ENCODE measurements at places on chromosomes 5 and 9.

DNA sequence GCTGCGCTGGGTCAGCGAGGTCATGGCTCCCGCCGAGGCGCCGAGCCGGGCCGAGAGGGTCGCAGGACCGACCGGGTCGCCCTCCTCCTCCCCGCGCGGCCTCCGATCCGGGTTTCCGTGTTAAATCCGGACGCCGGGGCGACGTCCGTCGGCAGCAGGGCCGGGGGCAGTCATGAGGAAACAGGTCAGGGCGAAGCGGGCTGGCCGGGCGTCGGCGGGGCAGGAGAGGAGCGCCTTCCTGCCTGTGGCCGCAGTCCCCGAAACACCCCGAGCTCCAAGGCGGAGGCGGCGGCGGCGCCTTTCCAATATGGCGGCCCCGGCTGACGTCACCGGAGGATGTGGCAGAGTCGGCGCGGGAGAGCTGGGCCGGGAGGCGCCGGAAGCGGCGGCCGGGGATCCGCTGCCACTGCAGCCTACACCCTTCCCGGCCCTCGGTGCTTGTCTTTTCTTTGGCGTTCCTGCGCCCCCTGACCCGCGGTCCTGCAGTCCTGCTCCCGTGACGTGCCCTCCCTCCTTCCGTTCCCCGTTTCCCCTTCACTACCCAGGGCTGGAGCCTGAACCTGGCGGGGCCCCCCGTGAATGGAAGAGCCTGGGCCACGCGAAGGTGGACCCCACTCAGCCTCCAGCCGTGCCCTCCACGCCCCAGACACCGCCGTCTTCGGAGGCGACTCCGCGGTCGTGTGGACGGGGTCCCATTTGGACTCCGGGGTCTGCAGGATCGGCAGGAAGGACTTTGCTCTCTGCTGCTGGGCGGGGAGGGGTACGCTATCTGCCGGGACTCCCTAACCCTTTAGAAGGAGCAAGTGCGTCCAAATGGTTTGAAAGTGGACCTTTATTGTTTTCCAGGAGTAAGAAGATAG, at the start of gene GOLPH3:
GOLPH3 (minus strand) TSS at position 309 of the 860 bp plus-strand sequence; CDS start at position 24, 285 bp downstream.
- DNase-seq = peak; percentile 98

GRCh38 chr9:113254991-113255390, 20.4 kb downstream of the CDC26 start:
- DNase-seq = no peak

DNA sequence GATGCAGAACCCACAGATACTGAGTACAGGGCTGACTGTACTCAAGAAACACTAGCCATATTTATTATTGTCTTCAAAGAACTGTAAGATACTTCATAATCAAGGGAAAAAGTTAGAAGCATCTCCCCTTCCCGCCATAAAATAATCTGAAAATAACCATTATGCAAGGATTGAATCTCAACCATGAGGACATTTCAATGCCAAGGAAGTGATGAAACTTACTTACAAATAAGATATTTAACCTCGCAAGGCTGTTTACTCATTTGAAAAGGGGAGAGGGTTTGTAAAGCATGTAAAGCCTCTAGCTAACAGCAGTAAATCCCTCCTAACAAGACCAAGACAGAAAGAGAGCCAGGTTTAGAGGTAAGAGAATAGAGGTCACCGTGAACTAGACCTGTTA, 6.3 kb downstream of the MYO10 start:
- DNase-seq = no peak

DNA sequence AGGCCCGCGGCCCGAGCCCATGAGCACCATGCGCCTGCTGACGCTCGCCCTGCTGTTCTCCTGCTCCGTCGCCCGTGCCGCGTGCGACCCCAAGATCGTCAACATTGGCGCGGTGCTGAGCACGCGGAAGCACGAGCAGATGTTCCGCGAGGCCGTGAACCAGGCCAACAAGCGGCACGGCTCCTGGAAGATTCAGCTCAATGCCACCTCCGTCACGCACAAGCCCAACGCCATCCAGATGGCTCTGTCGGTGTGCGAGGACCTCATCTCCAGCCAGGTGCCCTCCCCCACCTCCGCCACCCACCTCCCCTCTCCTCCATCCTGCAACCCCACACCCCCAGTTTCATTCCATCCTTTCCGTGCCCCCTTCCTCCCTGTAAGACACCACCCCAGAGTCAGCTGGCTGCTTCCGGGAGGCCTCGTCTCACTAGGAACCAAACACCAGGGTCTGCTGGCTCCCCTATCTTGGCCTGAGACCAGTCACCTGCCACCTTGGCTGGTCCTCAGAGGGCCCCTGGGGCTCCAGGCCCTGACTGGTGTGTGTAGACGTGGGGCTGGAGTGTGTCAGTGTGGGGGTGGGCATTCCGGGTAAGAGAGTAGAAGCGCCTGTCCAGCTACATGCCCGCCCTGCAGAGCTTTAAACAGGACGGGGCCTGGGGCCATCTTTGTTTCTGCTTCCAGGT, 655 bp downstream of the GRIN1 start:
- no peak for DNase-seq

DNA sequence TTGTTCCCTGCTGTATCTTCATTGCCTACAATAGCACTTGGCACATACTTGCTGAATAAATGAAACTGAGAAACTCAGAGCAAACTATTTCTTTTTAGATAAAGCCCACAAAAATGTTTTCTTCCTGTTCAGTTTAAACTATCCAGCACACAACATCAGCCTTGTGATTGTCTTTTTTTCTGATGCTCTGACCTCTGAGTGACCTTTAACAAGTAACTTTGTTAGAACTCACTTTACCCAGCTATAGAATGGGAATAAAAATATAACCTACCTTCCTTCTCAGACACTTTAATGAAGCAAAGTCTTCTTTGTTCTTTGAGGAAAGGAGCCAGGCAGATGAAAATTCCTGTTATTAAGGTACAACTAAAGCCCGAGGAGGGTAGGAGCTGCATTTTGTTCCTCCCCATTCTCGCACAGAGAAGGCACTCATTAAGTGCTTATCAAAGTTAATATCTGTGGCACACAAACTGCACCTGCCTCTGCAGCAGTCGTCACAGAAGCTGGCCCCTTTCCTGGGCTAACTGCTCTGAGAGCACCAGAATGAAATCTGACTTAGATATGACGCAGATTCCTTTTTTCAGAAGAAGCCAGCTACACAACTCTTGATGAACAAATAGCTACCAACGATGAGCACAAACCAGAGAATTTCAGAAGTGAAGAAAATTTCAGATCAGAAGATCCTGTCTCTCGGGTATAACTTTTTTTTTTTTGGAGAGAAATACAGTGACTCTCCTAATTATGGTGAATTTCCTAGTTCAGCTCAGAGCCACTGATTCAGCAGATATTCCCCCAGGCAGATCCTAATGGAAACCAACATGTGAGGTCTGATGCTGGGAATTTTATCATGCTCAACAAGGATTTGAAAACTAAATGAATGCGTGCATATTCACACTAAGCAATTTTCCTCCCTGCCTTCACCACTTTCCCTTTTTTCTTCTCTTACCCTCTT, 31.0 kb upstream of the NR3C1 start:
- peak; percentile 68 for DNase-seq

- DNase-seq = no peak
Observed at GRCh38 chr9:76034049-76034448, 143.6 kb downstream of the PCSK5 start.

DNA sequence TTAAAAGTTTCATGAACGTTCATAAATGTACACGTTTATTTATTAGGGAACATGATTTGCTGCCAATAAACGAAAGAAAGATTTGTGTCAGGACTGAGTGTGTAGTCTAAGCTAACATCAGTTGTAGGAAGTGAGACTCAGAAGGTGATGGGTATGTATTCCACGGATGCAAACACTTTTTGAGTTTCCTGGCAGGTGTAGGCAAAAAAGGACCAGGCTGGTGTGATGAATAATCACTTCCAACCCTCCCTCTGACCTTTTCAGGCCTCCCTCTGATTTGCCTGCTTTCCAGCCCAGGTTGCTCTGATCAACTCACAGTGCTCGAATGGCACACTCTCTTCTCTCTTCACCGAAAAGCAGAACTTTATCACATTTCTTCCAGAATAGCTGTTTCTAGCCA, 51.8 kb downstream of the BASP1 start:
- no peak for DNase-seq

DNA sequence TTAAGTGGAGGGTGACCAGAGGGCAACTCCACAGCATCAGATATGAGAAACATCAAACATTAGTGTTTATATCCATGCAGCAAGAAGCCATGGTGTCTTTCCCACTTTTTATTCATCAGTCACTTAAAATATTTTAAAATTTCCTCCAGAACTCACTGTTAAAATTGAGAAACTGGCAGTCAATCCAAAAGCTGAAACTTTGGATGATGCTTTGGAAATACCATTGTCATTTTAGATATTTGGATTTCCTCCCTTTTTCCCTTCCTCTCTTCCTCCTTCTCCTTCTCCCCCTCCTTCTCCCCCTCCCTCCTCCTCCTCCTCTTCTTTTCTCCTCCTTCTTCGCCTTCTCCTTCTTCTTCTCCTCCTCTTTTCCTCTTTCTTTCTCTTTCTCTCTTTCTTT, 33.1 kb upstream of the NTRK2 start:
- DNase-seq = no peak

DNA sequence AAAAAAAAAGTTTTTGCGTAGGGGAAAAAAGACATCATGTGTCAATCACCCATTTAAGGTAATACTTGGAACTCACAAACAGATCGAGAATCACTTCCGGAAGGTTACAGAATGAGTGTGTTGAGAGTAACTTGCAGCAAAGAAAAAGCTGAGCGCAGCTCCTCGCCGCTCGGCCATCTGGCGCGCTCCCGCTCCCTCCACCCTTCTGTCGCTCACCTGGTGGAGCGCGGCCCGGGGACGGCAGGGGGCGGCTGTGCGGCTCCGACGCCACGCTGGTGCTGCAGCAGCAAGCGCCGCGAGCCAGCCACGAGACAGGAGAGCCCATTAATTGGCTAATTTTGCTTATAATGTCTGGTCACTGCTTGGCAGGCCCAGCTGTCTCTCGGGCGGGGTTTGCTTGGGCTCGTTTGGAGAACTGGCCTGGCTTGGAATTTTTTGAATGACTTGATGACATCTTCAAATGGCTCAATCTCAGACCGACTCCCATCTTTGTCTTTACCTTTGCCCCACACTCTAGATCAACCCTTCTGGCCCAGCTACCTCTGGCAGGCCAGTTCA, 601.8 kb downstream of the CCDC171 start:
- DNase-seq = peak; percentile 82

- DNase-seq = peak; percentile 63
Observed at GRCh38 chr5:142748568-142749249, 21.5 kb upstream of the ARHGAP26 start.

DNA sequence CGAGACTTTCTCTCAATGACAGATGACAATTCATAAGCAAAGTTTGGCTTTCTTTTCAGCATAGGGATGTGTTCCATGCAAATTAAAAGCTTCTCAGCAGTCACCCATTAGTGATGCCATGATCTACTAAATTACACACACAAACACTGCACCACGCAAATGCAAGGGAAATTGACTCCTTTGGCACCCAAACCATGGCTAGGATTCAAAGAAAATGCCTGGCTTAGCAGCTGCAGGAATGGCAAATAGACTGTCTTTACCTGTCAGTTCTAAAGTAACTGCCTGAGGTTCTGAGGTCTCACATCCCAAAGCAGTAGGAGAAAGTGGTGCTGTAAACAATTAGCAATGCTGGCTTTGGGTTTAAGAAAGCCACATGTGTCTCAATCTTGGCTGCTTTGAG, 108.6 kb upstream of the ATP10B start:
- no peak for DNase-seq

DNA sequence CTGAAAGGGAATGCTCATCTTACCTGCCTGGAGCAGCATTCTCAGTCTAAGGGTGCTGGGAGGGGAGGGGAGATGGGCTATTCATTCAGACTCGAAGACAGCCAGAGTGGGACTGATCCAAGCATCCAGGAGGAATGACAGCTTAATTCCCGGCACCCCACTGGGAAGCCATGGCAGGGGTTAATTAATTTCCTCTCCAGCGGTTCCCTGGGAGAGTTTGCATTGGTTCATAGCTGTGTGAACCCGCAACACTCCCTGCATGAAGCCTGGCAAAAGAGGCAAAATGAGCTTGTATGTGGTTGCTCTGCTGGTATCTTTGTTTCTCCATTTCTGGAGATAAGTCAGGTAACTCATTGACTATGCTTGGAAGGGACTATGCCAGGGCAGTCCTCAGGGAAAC, 401.0 kb upstream of the SLC24A2 start:
- no peak for DNase-seq

- DNase-seq = no peak
Observed at GRCh38 chr9:86672966-86673365, 274.3 kb downstream of the GAS1 start.

- no peak for DNase-seq
Observed at GRCh38 chr9:105883847-105884246, 189.5 kb downstream of the TMEM38B start.

DNA sequence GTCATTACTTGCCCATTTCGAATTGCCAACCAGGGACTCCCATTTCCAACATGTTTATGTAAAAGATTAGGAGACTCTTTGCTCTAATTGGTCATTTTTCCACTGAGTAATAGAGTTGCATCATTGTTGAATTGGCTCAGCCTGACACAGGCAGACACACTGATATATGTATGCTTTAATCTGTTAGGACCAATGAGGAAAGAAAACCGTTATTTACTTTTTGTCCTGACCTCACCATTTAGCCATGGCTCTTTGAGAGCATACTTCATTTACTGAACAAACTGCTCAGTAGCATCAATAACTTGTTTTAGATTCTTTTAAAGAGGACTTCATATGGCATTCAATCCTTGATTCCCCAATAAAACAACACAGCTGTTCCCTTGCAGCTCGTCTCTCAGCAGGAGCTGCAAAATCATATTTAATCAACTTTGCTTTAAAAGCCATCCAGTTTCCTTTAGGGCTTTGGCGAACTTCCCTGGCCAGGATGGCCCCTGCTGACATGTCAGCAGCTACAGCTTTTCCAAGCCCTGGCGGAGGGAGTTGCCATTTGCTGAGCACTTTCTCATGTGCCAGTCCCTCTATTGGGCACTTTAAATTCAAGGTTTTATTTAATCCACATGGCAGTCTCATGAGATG, 251.5 kb upstream of the TNC start:
- no peak for DNase-seq

DNA sequence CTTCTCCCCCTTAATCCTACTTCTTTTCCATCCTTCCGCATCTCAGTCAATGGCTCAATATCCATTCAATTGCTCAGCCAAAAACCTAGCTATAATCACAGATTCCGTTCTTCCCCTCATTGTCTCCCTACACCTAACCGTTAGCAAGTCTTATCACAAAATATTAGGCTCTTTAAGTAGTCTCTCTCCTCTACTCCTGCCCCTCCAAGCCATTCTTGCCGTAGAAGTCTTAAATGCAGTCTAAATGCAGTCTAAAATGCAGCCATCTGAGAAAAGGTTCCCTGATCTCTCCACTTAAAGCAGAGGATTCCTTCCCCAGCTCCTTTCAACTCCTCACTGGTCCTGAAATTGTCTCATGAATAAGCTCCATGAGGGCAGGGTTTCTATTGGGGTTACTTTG, 57.8 kb downstream of the ELL2 start:
- DNase-seq = no peak

DNA sequence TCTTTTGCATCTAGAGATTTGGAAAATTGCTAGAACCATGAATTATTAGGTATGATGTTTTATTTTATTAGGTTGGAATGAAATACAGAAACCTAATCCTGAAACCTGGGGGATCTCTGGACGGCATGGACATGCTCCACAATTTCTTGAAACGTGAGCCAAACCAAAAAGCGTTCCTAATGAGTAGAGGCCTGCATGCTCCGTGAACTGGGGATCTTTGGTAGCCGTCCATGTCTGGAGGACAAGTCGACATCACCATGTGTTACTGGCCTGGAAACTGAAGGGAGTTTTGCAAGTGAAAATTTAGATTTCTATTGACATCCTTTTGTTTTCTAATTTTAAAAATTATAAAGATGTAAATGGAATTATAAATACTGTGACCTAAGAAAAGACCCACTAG, 100.7 kb downstream of the NLN start:
- DNase-seq = no peak
